HCEC 1CT (cell line): ENCODE measurements at places on chromosomes 2 and 18.

GRCh38 chr2:144924827-144925226 is 404.9 kb upstream of the ZEB2 start:
- no peak for DNase-seq

DNA sequence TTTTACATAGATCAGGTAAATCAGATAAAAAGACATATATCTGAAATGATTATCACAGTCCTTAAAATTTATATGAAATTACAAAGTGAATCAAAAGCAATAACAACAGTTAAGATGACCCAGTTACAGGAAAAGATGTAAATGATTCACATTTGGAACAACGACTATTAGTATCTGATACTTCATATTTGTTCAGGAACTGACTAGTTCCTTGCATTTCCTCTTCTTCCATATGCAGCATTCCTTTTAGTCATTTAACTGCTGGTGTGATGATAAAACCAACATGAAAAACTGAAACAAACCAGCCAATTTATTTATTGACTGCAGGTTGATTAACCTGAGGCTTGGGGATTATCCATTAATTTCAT is 75.2 kb downstream of the RBMS1 start:
- peak; percentile 27 for DNase-seq

- no peak for DNase-seq
Observed at GRCh38 chr2:60558536-60558935, 5.1 kb upstream of the BCL11A start.

DNA sequence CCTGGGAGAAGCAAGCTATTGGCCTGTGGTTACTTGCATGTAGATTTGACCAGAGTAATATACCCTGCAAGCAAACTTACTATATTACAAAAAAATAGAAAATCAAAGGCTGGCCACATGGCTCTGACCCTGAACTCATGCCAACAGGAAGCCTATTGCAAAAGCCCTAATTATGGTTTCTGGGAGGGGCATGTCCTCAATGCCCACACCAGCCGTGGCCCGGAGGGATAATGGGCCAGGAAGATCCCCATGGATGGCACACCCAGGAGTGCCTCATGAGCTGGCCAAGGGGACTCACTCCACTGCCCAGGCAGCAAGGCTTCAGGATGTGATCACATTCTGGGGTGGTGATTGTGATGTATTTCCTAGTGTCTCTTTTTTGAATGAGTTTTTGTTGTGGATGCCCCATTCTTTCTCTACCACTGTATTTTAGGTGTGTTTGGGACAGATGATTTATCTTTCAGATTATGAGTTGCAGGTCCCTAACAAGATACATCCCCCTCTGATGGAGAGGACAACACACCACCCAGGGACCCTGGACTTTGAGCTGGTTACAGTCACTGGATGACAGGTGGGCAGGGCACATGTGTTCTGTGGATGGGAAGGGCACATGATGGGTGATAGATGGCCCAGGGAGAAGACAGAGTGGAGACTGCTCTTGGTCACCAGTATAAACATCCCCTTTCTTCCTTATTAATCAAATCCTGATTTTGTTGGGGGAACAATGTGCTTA is 18.7 kb upstream of the TFCP2L1 start:
- no peak for DNase-seq

- DNase-seq: no peak
Observed at GRCh38 chr2:197975931-197976519, 171.6 kb downstream of the PLCL1 start.

DNA sequence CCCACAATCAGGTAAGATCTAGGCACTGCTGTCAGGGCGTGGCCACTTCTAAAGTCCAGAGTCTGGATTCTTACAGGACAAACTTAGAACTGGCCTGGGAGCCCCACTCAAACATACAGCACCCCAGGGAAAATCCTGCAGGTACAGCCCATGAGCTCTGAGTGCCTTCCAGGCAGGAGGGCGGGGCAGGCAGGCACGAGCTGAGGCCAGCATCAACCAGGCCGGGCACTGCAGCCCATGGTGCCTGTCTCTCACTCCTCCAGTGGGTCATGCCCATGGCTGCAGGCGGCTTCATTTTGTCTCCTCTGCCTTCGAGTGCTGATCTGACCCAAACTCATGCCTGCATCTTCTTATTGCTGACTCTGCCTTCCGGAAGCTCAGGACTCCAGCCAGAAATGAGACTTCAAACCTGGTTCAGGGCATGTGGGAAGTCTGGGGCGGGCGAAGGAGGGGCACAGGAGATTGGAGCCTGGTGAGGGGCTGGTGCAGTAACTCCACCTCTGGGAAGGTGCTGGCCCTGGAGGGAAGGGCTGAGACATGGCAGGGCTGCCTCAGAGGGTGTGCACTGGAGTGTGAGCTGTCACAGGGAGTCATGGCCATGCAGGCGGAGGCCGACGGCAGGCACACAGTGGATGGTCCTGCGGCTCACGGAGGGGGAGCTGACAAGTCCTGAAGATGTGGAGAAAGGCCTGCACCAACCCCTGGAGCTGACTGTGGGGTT is 40.5 kb downstream of the HS6ST1 start:
- no peak for DNase-seq

DNA sequence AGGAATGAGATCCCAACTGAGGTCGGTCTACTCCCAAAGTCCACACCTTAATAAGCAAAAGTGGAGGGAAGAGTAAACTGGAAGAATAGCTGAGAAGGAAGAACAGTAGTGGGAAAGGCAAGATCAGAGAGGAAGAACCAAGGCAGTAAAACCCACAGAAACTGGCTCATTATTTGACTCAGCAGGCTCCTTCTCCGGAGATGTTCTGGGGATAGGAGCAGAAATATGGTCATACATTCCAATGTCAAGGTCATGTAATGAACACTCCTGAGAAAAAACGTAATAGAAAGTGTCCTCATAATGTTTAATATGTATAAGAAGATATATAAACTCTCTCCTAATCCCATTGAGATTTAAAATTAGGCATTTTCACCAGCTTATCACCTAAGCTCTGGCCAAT is 39.5 kb downstream of the STK39 start:
- no peak for DNase-seq

DNA sequence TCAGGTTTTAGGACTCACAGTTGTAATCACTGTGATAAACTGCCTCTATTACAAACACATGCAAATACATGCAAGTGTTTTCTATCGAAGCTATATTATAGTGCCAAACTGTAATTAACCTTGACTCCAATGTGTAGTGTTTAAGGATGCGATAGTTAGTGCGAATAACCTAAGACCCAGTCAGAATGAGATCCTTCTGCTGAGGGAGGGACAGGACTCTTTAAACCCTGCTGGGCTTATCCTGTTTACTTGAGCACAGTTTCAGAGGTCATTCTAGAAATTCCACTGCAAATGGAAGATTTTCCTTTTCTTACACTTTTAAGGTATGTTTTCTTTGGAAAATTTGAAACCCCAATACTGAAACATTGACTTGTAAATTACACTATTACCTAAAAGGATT is 68.2 kb downstream of the CALCRL start:
- DNase-seq: no peak
